ENCODE measurements at places on chromosomes 1 and 21.

DNA sequence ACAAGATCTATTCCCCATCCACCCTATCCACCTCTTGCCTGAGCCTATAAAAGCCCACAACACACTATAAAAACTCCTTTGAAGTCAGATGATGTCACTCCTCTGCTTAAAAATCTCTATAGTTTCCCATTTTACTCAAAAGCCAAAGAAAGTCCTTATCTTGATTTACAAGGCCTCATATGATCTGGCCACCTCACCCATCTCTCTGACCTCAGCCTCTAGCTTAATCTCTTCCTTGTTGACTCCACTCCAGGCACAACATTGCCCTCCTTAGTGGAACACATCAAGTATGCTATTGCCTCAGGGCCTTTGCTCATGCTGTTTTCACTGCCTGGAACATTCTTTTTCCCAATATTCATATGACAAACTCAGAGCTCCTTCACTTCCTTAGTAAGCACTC is 33.3 kb downstream of the ZNF281 start:
- DNase-seq, result no peak

DNA sequence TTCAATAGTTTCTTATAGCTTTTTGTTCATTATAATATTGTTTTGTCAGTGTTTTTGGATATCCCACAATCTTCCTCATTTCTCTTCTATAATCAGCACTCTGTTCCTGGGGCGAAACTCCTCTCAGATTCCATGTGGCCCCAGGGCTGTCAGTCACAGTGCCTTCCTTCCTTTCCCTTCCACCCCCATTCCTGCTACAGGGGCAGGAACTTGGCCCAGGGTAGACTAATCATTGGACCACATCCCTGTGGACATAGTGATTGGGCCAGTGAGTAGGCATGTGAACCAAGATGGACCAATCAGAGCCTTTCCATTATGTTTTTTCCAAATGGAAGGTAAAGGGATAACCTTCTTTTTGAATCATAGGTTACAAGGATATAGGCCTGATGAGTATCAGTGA is 78.3 kb downstream of the PGM1 start:
- no peak for DNase-seq

- no peak for DNase-seq
These were observed 402.4 kb downstream of the USH2A start for GRCh38 chr1:216020743-216021345.

DNA sequence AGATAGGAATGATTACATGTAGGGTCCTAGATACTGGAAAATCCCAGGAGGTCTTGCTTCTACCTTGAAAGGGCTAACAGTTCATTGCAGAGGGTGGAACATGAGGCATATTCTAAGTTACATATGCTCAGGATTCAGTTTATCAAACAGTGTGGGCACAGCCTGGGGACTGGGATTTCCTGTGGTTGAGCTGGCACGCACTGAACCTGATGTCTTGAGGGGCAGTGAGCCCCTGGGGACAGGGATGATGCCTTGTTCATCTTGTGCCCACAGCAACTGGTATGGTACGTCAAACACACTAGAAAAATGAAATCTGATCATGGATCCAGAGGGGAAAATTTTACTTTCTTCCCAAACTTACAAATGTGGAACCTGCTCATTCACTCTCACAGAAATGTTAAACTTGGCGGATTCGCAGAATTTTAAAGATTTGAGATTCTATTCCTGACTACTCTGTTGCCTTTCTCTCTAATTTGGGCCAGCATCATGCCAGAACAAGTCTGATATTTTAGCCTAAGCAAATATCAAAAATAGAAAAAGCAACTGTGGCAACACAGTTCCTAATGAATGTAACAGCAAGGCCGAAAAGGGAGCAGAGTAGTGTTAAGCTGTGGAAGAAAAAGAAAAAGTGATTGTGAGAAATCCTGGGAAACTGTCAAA is 68.2 kb upstream of the COL24A1 start:
- no peak for DNase-seq

DNA sequence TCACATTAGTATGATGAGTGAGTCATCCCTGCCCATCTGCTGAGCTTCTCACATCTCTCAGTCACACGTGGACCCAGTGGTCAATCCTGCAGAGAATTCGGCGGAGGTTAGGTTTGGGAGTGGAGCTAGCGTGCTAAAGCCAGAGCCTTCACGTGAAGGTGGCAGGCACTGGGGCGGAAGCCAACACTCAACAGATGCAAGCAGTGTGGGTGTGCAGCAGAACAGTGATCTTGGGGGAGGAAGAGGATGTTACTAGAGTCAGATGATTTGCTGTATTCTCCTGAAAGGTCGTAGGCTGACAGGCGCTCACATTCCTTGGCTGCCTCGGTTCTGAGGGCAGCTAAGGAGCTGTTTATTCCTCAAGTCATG is 6.7 kb downstream of the C1orf115 start:
- DNase-seq, result no peak

DNA sequence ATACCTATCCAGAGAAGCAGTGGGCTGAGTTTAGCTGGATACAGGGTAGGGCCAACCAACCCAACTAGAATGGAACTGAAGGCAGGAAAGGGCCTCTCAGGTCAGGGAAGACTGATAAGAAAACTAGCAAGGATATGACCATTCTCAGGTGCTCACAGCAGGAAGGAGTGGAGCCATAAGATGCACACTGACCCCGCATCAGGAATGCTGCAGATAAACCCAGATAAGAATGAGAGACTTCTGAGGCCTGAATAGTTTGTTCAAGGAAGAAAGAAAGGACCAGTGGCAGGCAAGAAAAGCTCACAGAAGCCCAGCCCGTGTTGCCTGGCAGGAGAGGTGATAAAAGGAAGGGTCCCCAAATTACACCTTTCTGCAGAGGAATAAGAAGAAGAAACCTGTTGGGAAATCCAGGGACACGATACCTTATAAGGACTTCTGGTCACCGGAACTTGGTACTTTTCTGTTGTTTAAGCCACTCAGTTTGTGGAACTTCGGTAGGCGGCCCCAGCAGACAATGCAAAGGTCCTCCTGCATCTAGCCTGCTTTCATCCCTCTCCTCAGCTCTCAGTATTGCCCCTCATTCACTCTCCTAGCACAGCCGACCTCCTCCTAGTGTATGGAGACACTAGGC is 58.9 kb downstream of the ATP1A1 start:
- no peak for DNase-seq

GRCh38 chr1:39757501-39757900 is 13.6 kb downstream of the OXCT2 start:
- DNase-seq, result no peak

DNA sequence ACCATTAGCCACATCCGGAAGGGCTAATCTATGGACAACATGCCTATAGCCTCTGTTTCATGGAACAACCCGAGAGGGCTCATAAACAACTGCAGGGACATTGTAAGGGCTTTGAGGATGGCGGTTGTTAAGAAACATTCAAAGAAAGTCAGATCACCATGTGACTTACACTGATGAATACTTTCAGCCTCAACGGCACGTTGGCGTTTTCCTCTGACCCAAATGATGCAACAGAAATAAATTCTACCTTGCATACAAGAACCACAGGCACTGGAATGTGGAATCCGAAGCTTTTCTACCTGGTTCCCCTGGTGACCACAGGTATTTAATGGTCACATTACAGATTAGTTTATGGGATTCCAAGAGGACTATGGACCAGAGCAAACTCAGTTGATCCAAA is 107.0 kb downstream of the CLIC6 start:
- DNase-seq, result no peak

GRCh38 chr1:218658899-218659298 is 313.8 kb downstream of the TGFB2 start:
- no peak for DNase-seq

DNA sequence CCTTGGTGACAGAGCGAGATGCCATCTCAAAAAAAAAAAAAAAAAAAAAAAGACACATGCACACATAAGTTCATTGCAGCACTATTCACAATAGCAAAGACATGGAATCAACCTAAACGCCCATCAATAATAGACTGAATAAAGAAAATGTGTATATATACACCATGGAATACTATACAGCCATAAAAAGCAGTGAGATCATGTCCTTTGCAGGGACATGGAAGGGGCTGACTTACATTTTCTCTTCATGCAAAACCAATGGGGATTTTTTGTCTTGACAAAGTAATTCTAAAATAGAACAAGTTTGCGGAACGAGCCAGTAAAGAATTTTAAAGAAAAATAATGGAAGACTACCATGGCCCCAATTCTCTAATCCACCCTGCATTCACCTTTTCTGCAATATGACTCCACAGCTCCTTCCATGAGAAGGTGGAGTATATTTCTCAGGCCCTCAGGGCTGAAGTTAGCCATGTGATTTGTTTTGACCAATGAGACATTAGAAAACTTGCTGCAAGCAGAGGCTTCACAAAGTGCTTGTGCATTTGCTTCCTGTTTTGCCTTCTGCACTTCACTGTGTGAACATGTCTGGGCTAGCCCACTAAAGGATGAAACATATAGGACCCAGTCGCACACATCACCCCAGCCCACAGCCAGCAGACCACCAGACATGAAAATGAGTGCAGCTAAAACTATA is 78.8 kb upstream of the NR5A2 start:
- no peak for DNase-seq

DNA sequence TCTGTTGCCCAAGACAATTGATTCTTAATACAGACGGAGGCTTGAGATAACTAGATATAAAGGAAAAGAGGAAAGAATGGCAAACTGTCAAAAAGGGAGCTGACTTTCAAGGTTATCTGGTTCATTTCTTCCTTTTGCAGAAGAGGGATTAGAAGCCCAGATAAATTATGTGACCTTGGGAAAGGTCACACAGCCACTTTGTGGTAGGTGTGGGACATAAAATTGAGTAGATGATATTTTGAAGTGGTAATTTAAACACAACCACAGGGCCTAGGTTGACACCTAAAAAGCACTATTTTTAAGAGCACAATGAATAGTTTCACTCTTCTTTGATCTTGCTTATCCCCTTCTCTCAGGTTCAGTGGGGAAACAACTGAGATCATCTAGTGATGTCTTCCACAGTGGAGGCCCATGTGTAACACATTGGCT is 16.9 kb upstream of the KIAA0040 start:
- no peak for DNase-seq

DNA sequence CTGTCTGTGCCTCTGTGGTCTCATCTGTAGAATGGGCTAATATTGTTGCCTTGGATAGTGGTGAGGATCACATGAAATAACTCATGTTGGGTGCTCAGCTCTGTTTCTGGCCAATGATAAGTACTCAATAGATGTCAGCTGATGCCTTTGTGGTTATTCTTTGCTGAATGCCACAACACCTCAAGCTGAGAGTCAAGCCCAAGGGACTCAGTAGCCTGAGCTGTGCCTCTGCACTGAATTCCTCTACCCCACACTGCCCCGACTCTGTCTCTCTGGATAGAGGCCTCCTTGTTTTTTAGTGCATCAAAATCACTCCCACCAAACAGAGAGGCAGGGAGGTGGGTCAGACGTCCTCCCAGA is 196.1 kb upstream of the VAMP3 start:
- DNase-seq, result no peak

GRCh38 chr1:115060501-115060900 is 28.8 kb downstream of the TSPAN2 start:
- no peak for DNase-seq

- no peak for DNase-seq
These were observed 18.9 kb upstream of the BATF3 start for GRCh38 chr1:212718499-212718898.

DNA sequence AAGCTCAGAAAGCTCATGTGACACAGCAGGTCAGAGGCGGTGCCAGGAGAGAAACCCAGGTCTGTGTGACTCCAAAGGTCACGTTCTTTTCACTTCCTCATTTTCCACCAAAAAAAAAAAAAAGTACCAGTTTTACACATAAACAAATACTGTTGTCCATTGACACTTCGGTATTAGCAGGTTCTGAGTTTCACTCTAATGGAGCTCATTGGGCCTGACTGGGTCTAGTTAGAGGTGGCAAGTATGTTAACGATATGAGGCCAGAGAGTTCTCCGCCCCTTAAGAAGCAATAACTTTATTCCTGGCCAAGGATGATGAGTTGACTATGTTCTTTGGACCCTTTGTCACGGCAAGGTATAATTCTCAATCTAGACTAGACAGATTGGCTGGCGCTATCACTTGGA is 30.0 kb upstream of the SDE2 start:
- no peak for DNase-seq

GRCh38 chr21:43905726-43906455 is 40.9 kb downstream of the AGPAT3 start:
- no peak for DNase-seq

GRCh38 chr1:13733711-13734110 is 33.7 kb downstream of the PRDM2 start:
- no peak for DNase-seq

DNA sequence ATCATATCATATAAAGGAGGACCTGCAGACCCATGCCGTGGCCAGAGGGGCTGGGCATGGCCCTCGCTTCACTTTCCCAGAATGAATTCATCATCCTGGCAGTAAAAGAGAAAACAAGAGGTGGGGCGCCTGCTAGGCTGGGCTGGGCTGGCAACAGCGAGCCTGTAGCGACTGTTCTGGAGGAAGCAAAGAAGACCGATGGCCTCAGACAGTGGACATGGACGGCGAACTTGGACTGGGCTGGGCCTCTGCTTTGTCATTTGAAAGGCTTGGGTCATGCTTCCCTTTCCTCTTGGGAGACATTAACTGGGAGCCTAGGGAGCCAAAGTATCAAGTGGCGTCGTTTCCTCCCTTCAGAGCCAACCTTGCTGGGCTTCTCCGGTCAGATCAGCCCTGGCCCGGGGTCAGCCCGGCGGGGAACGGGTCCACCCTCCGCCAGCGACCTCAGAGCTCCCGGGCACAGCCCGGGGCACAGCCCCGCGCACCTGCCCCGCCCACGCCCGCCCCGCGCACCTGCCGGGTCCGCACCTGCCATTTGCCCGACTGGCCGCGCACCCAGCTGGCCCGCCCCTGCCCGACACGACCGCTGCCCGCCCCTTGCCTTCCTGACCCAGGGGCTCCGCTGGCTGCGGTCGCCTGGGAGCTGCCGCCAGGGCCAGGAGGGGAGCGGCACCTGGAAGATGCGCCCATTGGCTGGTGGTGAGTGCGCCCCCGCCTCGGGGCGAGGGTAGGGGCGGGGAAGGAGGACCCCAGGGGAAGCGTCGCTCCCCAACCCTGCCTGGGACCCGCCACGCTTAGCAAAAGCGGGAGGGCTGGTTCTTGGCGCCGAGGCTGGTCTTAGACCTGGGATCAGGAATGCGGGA is at the start of gene FAM3B:
Gene FAM3B, plus strand, starts transcription at position 602 of the 863 bp plus-strand sequence. Its CDS starts 79 bp downstream, at position 681.
- DNase-seq, result peak; percentile 92

DNA sequence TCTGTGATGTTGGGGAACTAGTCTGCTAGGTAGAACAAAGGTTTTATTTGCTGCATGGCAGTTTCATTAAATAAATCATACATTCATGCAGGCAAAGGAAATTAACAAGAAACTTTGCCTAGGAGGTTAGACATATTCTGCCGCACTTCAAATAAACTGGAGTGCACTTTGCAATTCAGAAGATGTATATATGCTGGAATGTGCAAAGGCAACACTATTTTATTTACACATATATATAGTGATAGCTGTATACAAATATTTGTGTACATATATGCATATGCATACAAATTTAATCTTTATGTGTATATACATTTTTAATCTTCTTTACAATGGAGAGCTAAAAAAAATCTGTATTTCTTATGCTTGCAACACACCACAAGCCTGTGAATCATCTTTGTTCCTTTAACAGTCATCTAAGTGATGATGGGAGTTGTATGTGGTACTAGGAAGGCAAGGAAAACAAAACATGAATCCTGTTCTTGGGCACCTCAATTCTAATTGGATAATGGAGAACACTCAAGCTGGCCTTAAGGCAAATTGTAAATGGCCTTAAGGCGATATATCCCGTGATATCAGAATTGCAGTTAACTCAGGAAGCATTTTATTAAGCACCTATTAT is 605.8 kb upstream of the CAMK1G start:
- no peak for DNase-seq
